Mesothelial cell of epicardium (in vitro differentiated cells): ENCODE measurements at places on chromosomes 16 and 17. TPM values are rescaled to one million over a fixed set of nuclear protein-coding genes. Genes with fewer than 3 reads are reported as not detected.

Gene OTOP2
- total RNA-seq, result not detected in 3 replicates

Gene WSCD1
- total RNA-seq, result 1.4 to 1.6 TPM (median 1.5 TPM) in 3 replicates

Gene CCT6B
- total RNA-seq, result 3.2 to 3.5 TPM (median 3.3 TPM) in 3 replicates

Gene NOL11
- 51.0 to 52.2 TPM (median 51.4 TPM) in 3 replicates for total RNA-seq

Gene TOX3
- total RNA-seq, result 5.3 to 7.0 TPM (median 6.8 TPM) in 3 replicates

Gene CD300E
- not detected in 3 replicates for total RNA-seq

Gene LRRC36
- total RNA-seq, result 0.20 to 0.55 TPM (median 0.36 TPM) in 3 replicates

DNA sequence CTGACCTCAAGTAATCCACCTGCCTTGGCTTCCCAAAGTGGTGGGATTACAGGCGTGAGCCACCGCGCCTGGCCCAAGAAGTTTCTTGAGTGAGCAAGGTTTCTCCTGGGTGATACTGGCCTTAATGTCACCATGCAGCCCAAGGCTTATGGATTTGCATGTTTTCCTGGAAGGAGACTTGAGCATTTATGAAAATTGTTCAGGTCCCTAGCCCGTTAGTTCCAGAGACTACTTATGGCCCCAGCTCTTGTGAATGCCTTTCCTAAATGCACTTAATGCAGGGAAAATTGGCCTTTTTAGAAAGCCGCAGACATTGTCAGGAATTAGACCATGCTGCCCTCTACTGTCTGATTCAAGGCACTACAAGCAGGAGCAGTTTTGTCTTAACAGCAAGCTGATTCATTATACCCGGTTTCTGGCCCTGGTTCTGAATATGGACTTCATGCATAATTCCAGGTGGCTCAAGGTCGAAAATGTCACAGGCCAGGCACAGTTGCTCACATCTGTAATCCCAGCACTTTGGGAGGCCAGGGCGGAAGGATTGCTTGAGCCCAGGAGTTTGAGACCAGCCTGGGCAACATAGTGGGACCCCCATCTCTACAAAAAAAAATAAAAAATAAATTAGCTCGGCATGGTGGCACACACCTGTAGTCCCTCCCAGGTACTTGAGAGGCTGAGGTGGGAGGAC lies 91.3 kb downstream of the SNX29 start:
- no peak overlapping the region for H3K4me3 ChIP-seq
- peak; percentile 58 for DNase-seq
- H3K27me3 ChIP-seq, result no peaks in the 10 kb centered on the region
- H3K36me3 ChIP-seq, result peaks cover 4% of the 10 kb centered on the region

DNA sequence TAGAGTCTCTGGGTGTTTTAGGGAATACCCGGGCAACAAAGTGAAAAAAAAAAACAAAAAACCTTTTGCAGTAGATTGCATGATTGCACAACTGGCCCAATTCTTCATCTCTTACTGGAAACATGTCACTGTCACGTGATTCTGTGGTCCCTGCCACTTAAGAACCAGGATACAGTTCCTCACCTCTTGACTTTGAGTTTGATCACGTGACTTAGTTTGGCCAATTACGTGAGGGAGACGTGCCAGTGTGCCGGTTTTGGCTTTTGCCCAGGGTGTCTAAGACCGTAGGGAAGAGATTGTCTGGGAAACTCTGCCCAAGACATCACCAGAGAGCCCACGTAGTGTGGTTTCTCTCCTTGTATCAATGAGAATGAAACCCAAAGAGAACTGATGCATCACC lies 88.7 kb downstream of the GRIN2A start:
- H3K36me3 ChIP-seq, result no peaks in the 10 kb centered on the region
- H3K27me3 ChIP-seq, result peaks cover 4% of the 10 kb centered on the region
- H3K4me1 ChIP-seq, result peaks cover 3% of the 10 kb centered on the region
- no peak overlapping the region for H3K27ac ChIP-seq

- no peak overlapping the region for H3K4me3 ChIP-seq
- H3K27ac ChIP-seq, result peak overlapping the region; percentile 96
- peaks cover 36% of the 10 kb centered on the region for H3K4me1 ChIP-seq
- peaks cover 14% of the 10 kb centered on the region for H3K36me3 ChIP-seq
- no peaks in the 10 kb centered on the region for H3K27me3 ChIP-seq
These were observed 13.4 kb downstream of the PGS1 start for GRCh38 chr17:78391843-78392242.

- H3K4me1 ChIP-seq, result peaks cover 5% of the 10 kb centered on the region
- H3K4me3 ChIP-seq, result no peak overlapping the region
These were observed 49.9 kb downstream of the NLRC5 start for GRCh38 chr16:57039148-57039812.

DNA sequence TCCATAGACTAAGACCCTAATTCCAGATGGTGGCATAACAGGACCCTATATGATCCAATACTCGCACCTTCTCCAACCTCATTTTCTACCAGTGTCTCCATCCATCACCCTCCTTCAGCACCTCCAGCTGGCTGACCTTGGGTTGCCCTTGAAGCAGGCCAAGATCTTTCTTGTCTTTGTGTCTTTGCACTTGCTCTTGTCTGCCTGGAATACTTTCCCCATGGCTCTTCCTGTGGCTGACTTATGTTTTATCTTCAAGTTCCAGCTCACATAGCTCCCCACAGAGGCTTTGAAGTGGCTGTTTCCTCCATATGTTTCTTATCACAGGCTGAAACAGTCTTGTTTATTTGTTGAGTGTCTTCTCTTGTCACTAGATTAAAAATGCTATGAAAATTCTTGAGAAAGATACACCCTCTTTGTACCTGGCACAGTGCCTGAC lies 29.6 kb upstream of the MMD start:
- H3K27ac ChIP-seq, result peak overlapping the region; percentile 93
- H3K27me3 ChIP-seq, result no peaks in the 10 kb centered on the region
- no peak overlapping the region for H3K4me3 ChIP-seq
- peaks cover 77% of the 10 kb centered on the region for H3K4me1 ChIP-seq
- DNase-seq, result no peak

DNA sequence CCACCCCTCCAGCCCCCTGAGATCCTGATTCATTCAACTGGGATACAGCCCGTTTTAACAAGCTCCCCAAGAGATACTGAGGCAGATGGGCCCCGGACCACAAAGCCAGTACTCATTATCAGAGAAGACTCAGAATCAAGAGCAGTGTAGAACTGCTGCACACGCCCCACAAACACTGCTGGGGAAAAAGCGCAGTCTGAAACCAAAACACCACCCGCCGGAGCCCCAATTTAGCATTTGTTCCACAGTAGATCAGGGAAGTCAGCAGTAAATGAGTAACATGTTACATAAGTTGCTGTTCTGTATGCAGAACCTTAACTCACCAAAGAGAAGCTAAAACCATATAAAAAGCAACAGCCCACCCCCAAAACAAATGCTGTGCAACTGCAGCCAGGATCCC lies 123.6 kb downstream of the CDYL2 start:
- no peaks in the 10 kb centered on the region for H3K36me3 ChIP-seq
- no peak for DNase-seq
- peaks cover 2% of the 10 kb centered on the region for H3K27me3 ChIP-seq
- H3K27ac ChIP-seq, result no peak overlapping the region
- no peak overlapping the region for H3K4me3 ChIP-seq
- H3K4me1 ChIP-seq, result no peaks in the 10 kb centered on the region

GRCh38 chr17:4913994-4914393 lies 11.1 kb upstream of the CHRNE start:
- H3K4me1 ChIP-seq, result peaks cover 17% of the 10 kb centered on the region
- DNase-seq, result no peak
- H3K27ac ChIP-seq, result peak overlapping the region; percentile 22
- no peaks in the 10 kb centered on the region for H3K27me3 ChIP-seq
- H3K4me3 ChIP-seq, result no peak overlapping the region

DNA sequence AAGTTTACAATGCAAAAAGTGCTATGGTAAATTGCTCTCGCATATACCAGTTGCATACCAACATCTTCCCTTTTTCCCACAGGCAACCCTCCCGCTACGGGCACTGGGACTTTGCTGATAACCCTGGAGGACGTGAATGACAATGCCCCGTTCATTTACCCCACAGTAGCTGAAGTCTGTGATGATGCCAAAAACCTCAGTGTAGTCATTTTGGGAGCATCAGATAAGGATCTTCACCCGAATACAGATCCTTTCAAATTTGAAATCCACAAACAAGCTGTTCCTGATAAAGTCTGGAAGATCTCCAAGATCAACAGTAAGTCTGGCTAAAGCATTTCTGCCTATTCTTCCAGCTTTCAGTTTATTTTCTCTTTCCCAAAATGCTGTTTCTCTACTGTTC lies 27.9 kb upstream of the HSBP1 start:
- H3K27ac ChIP-seq, result no peak overlapping the region
- H3K27me3 ChIP-seq, result peaks cover 45% of the 10 kb centered on the region
- H3K4me3 ChIP-seq, result no peak overlapping the region
- peaks cover 9% of the 10 kb centered on the region for H3K4me1 ChIP-seq
- H3K36me3 ChIP-seq, result no peaks in the 10 kb centered on the region

- no peak overlapping the region for H3K27ac ChIP-seq
- H3K4me1 ChIP-seq, result no peaks in the 10 kb centered on the region
- DNase-seq, result no peak
- H3K27me3 ChIP-seq, result no peaks in the 10 kb centered on the region
- no peaks in the 10 kb centered on the region for H3K36me3 ChIP-seq
These were observed 302.9 kb downstream of the CPPED1 start for GRCh38 chr16:12500771-12501170.

- H3K4me1 ChIP-seq, result peaks cover 52% of the 10 kb centered on the region
- peak overlapping the region; percentile 84 for H3K4me3 ChIP-seq
- peaks cover 87% of the 10 kb centered on the region for H3K27me3 ChIP-seq
- no peak for DNase-seq
- H3K27ac ChIP-seq, result peak overlapping the region; percentile 90
These were observed 488 bp downstream of the HOXB9 start for GRCh38 chr17:48625495-48626244.

DNA sequence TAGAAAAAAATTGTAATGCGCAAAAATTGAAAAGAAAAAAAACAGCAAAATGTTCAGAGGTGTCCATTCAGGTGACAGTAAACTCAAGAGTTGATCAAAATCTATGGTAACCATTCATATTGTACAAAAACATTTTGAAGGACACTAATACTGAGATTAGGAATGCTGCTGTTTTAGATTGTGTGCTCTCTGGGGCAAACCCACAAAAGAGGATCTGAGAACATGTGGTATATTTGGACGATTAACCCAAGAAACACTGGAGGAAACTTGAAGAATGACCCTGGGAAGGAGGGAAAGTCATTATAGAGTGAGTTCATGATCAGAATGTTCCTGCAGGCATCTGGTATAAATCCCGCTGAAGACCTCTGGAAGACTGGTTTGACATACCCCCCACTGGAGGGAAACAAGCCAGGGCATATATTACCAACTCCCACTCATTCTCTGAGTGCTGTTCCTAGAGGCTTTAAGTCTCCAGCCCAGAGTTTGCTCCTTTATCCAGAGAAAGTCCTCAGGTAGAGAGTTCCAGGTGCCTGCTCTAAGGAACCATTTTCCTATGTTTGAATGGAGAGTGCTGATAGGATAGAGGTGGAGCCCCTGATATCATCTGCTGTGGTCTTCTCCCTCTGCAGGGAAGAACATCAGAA lies 1.2 kb downstream of the KRTAP4-2 start:
- H3K4me1 ChIP-seq, result peaks cover 3% of the 10 kb centered on the region
- no peak for DNase-seq
- no peak overlapping the region for H3K4me3 ChIP-seq
- no peaks in the 10 kb centered on the region for H3K27me3 ChIP-seq
- no peak overlapping the region for H3K27ac ChIP-seq

DNA sequence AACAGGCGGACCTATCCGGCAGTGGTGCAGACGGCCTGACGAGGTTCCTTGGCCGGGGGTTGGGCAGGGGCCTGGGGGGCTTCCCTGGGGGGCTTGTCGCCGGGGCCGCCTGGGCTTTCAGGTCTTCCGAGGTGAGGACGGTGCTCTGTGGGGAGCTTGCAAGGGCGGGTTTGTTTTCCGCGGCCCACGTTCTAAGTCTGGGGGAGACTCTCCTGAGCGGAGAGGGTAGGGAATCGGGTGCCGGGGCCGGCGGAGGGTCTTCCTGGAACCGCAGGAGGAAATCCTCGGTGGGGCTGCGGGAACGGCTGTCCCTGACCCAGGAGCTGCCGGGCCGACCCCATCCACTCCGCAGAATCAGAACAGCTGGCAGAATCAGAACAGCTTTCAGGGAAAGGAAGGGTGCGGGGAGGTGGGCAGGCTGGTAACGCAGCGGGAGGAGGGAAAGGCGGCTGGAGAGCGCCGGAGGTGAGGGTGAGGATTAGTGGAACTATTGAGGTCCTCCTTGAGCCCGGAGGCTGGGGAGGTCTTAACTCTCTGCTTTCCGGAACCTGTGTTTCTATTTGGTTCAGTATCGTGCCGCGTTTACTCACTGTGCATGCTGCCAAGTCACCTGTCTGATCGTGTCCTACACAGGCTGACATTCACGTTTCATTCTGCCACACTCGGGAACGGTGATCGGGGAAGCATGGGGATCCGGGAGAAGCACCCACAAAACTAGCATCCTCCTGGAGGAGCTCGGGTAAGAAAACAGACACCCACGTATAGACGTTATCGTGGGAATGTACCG lies 28.9 kb downstream of the CPSF4L start:
- H3K27ac ChIP-seq, result peak overlapping the region; percentile 98
- DNase-seq, result no peak
- peaks cover 45% of the 10 kb centered on the region for H3K4me1 ChIP-seq
- H3K27me3 ChIP-seq, result no peaks in the 10 kb centered on the region
- H3K4me3 ChIP-seq, result peak overlapping the region; percentile 94

- H3K4me1 ChIP-seq, result peaks cover 24% of the 10 kb centered on the region
- no peak for DNase-seq
- H3K36me3 ChIP-seq, result no peaks in the 10 kb centered on the region
These were observed 9.0 kb downstream of the ZDHHC1 start for GRCh38 chr16:67407176-67407787.

DNA sequence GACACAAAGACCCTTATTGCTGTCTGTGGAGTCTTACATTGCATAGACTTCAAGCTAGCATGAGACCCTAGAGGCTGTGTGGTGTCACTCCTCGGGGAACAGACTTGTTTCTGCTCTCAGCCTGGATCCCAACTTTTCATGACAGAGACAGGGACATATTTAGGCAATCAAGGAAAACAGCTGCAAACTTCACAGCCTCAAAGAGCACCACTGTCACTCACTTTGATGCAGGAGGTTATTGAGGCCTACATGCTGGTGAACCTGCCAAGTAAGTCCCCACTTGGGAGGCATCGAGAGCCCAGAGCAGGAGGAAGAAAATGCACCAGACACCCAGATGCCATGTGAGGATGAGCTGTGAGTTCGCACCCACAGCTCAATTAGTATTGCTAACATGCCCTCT lies 10.3 kb downstream of the CBLN1 start:
- H3K36me3 ChIP-seq, result no peaks in the 10 kb centered on the region
- H3K27me3 ChIP-seq, result peaks cover 94% of the 10 kb centered on the region
- H3K4me3 ChIP-seq, result no peak overlapping the region
- H3K4me1 ChIP-seq, result no peaks in the 10 kb centered on the region

DNA sequence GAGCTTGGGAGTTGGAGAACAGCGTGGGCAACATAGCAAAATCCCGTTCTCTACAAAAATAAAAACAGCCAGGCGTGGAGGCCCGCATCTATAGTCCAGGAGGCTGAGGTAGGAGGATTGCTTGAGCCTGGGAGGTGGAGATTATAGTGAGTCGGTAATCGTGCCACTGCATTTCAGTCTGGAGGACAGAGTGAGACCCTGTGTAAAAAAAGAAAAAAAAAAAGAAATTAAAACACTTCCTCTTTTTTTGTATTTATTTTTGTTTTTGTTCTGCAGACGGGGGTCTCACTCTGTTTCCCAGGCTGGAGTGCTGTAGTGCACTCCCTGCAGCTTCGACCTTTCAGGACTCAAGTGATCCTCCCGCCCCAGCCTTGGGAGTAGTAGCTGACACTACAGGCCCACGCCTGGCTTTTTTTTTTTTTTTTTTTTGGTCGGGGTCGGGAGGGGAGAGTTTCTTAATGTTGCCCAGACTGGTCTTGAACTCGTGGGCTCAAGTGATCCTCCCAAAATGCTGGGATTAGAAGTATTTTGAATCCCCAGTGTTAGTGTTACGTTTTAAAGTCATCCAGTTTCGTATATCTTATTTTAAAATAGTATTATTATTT lies 1.5 kb downstream of the IST1 start:
- no peak for DNase-seq
- peaks cover 5% of the 10 kb centered on the region for H3K36me3 ChIP-seq
- peak overlapping the region; percentile 96 for H3K4me3 ChIP-seq
- H3K4me1 ChIP-seq, result peaks cover 15% of the 10 kb centered on the region
- no peaks in the 10 kb centered on the region for H3K27me3 ChIP-seq
